ENCODE measurements at places on chromosomes 3 and 15.

GRCh38 chr15:25674913-25675312, 188.2 kb downstream of the ATP10A start:
- no peak for DNase-seq

GRCh38 chr3:24713516-24713915, 218.9 kb upstream of the THRB start:
- no peak for DNase-seq

GRCh38 chr3:76834657-76835056, 205.2 kb upstream of the ROBO2 start:
- no peak for DNase-seq

DNA sequence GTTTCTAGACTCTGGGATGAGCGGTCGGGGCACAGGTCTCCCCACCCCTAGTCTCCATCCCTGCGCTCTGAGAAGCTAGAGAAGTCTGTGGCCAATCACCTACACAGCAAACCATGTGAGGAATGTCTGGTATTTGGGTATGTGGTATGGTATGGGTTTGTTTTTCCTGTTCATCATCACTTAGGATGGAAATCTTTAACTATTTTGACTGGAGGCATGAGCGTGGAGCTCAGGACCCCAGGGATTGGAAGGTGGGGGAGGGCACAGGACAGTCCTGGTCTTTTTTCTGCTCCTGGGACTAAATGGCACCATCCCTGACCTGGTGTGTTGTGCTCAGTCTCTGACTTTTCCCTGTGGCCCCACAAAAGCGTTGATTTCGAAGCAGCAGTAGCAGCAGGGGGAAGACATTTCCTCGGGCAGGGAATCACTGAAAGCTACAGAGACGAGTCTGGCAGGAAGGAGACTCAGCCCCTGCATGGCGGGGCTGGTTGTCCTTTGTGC, 191.7 kb upstream of the TPM1 start:
- peak; percentile 42 for DNase-seq

DNA sequence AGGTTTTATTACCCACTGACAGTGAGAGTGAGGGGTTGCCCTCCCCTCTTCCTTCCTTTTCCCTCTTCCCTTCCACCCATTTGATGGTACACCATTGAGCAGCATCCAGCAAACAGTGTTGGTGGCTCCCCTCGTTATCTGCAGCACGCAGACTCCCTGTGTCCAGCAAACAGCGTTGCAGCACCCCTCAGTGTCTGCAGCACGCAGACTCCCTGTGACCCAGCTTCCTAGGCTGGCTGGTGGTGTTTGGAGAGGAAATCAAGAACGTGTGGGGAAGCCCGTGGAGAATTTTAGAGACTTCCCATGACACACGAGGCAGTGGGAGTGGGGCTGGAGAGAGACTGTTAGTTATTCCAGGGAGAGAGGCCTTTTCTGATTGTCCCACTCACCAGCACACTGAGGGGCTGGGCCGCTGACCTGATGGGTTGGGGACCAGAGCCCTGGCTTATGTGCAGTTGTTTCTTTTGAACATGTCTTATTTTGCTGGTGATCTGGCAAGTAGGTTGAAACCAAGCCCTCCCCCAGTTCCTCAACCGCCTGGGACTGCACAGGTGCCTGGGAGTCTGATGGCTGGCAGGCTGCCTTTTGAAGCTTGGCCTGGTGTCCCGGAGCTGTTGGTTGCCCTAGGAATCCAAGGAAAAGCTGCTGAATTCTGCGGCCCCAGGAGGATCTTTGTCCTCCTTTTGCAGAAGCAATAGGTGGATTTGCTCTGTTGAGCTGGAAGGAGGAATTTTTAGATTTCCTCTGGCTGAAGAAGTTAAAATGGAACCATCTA, 19.0 kb downstream of the APBA2 start:
- DNase-seq = no peak

- DNase-seq = no peak
Observed at GRCh38 chr3:157981819-157982218, 124.4 kb downstream of the SHOX2 start.

DNA sequence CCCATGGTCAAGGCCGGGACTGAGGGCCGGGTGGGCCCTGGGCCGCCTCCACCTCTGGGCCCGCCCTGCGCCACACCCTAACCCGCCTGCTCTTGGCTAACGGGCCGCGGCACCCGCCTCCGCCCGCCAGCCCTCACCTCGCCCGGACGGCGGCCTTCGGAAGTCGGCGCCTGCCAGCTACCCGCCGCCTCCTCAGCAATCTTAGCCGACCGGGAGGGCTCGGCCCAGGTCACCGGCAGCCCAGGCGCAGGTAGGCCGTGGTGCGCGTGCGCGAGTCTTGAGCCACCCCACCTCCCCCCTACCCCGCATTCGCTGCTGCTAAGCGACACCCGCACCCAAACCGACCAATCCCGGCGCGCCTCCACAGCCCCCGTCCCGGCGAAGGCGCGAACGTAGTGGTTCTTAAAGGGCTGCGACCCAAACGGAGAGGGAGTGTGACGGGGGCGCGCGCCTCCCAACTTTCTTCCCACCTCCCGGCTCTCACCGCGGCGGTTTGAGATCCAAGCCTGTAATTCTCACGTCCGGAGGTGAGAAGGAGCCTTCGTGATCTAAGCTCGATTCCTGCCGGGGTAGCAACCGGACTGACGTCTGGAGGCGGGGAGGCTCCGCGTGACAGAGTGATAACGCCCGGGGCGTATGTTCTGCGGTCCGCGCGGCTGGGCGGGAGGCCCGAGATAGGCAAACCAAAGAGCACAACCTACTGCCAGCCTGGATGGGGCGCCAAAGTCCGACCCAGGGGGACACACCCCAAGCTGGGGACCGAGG, at the start of gene SEC22C:
Gene SEC22C (minus strand): TSS at position 259 of the 765 bp plus-strand sequence. CDS start 12,921 bp downstream, outside the sequence.
- peak; percentile 99 for DNase-seq

GRCh38 chr3:133137042-133137996, 99.1 kb downstream of the TMEM108 start:
- no peak for DNase-seq

GRCh38 chr15:39488516-39488915, 92.4 kb upstream of the THBS1 start:
- DNase-seq = no peak

GRCh38 chr3:71903936-71904335, 119.0 kb upstream of the PROK2 start:
- no peak for DNase-seq

- no peak for DNase-seq
Observed at GRCh38 chr3:22157848-22158247, 406.8 kb upstream of the ZNF385D start.

DNA sequence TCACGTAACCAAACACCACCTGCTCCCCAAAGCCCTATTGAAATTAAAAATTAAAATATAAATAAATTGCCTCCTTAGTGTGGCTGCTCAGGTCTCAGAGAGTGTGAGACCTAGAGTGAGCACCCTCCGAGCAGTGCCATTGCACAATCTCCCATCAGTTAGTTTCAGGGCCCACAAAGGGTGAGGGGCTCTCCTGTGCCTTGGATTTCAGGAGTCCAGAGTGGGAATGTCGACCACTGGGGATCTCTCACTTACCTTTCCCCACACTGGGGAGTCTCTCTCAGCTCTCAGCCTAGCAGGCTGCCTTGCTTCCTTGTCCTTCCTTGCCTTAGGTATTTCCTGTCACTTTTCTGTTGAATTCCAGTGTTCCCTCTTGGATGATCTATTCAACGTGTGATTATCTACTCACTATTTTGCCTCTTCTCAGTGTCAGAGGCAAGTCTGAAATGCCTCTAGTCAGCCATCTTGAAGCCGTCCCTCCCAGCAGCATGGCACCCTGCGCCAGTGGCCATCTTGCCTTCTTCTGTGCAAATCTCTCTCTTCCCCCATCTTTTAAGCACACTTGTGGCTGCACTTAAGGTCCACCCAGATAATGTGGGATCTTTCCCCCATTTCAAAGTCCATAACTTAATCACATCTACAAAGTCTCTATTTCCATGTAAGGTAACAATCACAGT, 119.3 kb downstream of the LRRK1 start:
- DNase-seq = no peak

DNA sequence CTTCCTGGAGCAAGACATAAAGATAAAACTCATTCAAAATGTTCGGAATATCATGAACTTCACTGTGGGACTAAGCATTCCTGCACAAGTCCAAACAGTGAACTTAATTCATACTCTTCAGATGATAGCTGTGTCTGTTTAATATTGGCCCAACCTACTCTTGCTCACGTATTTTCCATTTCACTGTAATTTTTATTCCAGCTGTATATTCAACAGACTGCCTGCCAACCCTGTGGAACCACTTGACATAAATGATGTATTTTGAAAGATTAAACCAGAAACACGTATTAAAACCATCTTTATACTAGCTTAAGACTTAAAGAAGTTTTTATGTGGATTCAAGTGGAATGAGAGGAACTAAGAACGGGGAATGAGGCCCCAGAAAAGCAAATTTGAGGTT, 172.5 kb downstream of the TMEM108 start:
- no peak for DNase-seq

DNA sequence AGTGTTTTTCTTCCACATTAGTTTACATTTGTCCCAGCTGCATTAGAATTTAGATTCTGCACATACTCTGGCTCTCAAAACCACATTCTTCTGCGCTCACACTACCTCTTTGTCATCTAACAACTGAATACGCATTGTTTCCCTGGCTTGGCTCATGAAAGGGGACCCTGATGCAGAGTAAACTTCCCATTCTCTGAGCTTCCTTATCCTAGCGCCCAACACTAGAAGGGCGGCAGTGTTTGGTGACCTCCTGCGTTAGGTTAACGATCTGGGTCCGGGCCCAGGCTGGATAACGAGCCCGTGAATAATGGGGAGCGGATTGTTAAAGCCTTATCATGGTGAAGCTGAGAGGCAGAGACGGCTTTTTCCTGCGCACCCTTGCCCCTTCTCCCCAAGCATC, 63.9 kb downstream of the ETV5 start:
- DNase-seq = peak; percentile 14

DNA sequence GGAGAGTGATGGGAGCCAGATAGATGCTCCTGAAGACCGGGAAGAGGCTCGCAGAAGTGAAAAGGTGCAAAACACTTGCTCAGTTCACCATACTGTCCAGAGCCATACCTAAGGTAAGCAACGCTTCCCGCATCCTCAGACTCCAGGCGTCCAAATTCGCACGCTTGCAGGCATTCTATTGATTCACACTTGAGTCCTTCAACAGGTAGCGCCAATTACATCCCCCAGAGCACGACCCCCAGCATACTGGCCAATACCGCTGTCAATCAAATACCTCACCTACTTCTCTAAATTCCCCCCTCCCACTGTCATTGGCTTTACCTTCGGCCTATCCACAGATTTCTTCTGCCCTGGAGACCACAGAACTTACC, 361 bp upstream of the STXBP5L start:
- no peak for DNase-seq

DNA sequence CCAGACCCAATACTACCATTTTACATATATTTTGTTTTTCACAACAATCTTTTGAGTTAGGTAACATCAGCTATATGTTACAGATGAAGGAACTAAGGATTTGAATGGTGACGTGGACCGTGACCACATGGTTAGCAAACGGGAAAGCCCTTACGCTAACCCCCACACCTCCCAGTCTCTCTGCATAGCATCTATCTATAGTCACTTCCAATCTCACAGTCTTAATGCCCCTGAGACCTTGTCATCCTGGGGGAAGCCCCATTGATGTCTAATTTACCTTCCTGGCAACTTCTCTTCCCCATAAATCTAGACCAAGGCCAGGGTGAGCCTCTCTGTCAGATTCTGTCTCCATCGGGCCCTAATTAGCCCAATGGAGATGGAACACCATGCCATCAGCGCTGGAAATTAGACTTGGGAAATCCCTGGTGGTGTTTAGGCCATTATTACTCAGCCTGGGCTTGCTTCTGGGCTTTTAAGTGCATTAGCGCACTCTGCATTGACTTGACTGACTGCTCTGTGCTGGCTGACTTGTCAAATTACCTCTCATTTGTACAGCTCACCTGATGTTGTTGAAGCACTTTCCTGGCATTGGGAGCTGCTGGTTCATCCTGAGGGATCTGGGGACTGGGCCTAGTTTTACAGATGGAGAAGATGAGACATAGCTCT, 34.0 kb upstream of the SH3GL3 start:
- no peak for DNase-seq

GRCh38 chr3:62109534-62109933, 263.8 kb downstream of the FEZF2 start:
- DNase-seq = peak; percentile 47

DNA sequence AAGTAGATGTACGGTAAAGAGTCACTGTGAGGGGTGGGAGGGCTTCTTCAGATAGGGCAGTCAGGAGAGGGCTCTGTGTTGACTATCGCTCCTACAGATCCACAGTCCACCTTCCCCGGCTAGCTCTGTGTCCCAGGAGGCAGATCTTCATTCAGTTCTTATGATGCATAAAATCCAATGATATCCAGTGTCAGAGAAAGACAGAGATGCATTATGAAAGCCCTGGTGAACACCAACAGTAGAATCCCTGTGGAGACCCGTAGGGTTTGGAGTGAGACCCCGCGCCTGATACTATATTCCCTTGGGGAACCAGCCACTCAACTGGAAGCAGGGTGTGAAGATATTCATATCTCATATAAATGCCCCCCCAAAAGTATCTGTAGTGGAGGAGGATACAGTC, 119.8 kb upstream of the SLCO3A1 start:
- no peak for DNase-seq

GRCh38 chr3:98512576-98512975, 10.1 kb downstream of the CLDND1 start:
- DNase-seq = no peak

DNA sequence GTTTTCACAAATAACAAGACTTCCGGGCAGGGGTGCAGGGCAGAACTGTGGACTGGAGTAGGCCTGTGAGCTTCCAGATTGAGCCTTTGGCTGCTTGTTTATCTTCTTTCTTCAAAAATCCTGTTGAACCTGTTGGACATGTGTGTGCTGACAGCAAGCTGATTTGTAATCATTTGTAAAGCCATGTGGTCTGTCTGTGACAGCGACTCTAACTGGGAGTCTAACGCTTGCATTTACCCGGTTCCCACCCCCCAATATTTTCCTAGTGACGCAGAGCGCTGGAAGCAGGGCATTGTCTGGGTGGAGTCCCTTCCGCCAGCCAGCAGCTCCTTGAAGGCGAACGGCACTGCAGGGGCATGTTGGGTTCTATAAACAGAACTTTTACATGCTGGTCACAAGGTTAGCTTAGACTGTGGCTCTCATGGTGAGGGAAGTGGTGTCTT, 85.7 kb upstream of the MYZAP start:
- peak; percentile 61 for DNase-seq

DNA sequence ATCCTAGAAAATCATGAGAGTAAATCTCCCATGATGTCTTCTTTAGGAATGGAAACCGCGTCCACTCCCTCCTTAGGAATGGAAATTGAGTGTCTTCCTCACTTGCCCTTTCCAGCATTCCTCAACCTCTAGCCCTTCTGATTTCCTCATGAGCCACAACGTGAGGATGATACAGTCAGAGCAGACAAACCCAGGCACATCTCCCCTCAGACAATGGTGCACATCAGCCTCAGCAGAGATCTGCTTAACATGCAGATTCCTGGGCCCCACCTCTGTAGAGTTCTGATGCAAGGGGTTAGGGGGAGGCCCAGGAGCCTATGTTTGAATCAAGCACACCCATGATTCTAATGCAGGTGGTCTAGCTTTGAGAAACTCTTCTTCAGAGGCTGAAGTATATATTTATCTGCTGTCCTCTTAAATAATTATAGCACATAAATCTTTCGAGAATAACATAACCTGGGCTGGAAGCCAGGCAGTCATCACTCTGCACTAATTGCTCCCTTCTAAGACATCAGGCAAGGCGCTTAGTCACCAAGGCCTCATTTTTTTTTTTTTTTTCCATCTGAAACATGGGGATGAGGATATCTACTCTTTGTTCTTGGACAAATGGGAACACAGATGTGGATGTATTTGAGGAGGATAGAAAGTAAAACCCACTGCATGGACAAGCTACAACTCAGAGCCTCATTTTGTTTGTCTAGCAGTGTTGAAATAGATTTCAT, 81.7 kb downstream of the PRICKLE2 start:
- DNase-seq = no peak

- no peak for DNase-seq
Observed at GRCh38 chr15:24916305-24917009, 38.3 kb upstream of the SNRPN start.
